Stimulated activated CD4-positive, alpha-beta T cell treated with anti-CD3 and anti-CD28 coated beads, TNF-alpha, amount 100 ng/mL, for 24 hours (primary cell): ENCODE measurements at places on chromosomes 6 and 20.

- no peak for DNase-seq
Measured at GRCh38 chr20:42492290-42492689, 697.4 kb downstream of the PTPRT start.

DNA sequence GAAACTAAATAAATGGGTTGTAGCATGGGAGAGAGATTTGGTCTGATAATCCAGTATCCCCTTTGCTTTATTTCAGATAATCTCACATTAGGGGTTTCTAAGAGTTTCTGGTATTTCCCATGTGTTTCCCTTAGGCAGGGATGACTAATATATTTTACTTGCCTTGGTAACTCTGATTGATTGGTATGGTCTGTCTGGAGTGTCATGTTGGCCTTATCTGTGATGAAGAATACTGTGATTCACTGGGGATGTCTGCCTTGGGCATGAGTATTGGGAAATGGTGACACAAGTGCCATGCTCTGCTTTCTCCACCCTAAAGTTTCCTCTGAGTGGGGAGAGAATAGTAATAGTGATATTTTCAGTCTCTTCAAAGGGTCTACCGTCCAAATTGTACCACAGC lies 10.1 kb downstream of the SLC22A2 start:
- DNase-seq, result no peak

DNA sequence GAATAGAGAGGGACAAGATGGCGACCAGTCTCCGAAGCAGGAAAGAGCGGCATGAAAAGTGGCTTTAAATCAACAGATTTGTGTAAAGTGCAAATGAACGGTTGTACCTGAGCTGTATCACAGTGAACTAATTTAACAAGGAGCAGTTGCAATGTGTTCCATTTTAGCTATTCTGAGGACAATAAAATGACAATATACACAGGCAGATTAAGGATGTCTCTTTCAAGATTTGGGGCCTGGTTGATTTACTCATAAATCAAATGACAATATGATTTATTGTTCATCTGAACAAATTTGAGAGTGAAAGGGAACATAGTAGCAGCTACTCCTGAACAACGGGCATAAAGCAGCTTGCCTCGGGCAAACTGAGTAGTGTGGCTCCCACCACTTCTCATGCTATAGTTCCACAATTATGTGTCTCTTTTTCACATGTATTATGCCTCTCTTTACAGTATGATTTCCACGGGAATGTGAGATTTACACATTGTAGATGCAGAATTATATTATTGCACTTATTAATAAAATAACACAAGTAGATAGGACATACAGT lies 204.1 kb upstream of the AGPAT4 start:
- no peak for DNase-seq

- DNase-seq, result no peak
Measured at GRCh38 chr6:79864001-79864400, 83.4 kb downstream of the ELOVL4 start.

- no peak for DNase-seq
Measured at GRCh38 chr6:37135835-37136694, 33.9 kb upstream of the PIM1 start.

- DNase-seq, result no peak
Measured at GRCh38 chr20:4563534-4563933, 158.2 kb upstream of the PRND start.

DNA sequence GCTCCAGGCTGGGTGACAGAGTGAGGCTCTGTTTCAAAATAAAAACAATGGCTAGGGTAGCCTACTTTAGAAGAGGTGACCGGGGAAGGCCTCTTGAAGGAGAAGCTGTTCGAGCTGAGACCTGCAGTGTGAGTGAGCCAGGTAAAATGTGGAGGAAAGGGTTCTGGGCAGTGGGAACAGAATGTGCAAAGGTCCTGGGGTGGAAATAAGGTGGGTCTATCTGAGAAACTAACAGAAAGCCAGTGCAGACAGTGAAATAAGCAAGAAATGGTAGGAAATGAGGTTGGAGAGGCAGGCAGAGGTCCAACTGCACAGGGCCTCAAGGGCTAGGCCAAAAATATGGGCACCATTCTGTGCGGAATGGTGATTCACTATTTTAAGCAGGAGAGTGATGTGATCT lies 53.4 kb downstream of the BPIFB1 start:
- no peak for DNase-seq

GRCh38 chr20:58688840-58689239 lies 3.8 kb upstream of the NPEPL1 start:
- DNase-seq, result no peak

GRCh38 chr6:99426451-99426757 lies 1.3 kb upstream of the PNISR start:
- no peak for DNase-seq

- no peak for DNase-seq
Measured at GRCh38 chr6:151524059-151524458, 30.2 kb downstream of the CCDC170 start.

DNA sequence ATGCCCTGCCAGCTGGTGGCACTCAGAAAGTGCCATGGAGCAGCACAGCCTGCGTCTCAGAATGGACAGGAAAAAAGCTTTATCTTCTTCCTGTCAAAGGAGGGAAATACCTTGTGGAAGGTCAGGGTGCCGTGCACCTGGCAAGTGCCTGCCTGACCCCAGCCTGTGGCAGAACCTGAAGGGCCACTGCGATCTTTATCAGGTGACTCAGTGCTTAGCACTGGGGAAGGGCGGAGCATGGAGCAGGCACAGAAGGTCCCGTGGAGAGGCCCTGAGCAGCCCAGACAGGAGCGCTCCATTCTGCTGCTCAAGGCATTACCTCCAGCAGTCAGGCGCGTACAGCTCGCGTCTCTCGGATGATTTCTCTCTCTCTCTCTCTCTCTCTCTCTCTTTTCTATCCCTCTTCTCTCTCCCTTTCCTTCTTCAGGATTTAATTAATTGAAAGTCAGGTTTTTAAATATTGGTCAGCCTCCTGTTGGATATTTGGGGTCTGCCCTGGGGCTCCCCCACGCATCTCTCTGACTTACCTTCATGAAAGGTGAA lies 31.7 kb downstream of the FOXC1 start:
- no peak for DNase-seq

DNA sequence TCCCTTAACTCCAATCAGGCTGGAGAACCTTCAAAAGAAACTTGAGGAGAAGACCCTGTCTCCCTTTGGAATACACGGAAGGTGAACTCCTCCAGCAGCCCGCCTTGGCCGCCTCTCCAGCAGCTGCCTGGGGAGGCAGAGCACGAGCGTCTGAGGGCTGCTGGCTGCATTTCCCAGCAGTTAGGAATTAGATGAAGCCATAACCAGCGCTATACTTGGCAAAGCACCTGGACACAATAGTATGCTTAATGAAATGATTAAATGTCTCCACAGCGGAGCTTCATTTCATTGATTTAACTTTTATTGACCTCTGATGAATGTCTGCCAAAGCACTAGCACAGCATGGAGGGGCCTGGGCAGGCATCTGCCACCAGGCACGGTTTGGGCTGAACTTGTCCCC lies 73.5 kb downstream of the TMEM242 start:
- DNase-seq, result no peak

GRCh38 chr6:1766654-1767053 lies 156.9 kb downstream of the FOXC1 start:
- DNase-seq, result no peak

DNA sequence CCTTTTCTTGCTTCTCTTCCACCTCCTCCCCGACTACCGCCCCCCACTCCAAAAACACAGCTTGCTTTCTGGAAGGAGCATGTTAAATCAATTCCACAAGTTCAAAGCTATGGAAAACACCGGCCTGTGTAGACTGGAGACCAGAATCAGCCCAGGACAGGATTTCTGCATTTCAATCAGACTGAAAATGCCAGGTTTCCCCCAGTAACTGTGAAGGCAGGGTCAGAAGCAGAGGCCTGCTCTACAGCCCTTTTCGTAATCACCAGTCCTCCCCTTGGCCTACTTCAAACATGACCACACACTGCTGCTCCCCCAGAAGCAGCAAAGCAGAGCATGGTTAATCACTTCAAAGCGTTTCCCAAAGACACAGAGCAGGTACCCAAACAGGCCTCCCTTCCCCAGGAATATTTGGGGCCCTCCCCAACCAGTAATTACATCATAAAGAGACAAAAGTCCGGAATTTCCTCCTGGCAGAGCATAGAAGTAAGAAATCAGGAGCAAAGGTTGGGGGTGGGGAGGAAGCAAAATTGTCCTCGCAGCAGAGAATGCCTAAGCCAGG lies 38.4 kb downstream of the ZMYND8 start:
- DNase-seq, result no peak

GRCh38 chr6:44829836-44830235 lies 442.3 kb downstream of the CDC5L start:
- no peak for DNase-seq

- no peak for DNase-seq
Measured at GRCh38 chr6:34030831-34031624, 114.9 kb downstream of the GRM4 start.

- DNase-seq, result no peak
Measured at GRCh38 chr6:34657307-34657978, 39.1 kb downstream of the ILRUN start.

- DNase-seq, result no peak
Measured at GRCh38 chr20:4546786-4547185, 174.9 kb upstream of the PRND start.

DNA sequence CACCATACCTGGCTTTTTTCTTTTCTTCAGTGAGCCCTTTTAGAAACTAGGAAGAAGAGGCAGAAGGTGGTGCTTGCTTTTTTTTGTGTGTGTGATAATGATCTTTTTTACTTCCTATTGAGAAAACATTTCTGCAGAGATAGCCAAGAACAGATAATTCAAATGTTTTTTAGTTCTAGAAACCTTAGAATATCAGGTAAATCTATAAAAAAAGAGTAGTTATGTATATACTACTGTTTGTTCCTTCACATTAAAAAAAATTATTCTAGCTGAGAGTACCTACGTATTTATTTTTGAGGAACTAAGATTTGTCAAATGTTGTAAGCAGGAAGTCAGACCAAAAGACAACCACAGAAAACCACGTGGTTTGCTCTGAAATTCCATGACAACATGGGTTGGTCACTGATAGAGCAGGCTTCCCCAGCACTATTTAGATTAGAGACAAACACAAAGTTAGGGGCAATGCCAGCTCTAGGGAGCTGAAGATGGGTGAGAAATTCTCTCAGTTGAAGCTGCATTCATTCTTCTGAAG lies 12.8 kb downstream of the STK4 start:
- DNase-seq, result no peak

DNA sequence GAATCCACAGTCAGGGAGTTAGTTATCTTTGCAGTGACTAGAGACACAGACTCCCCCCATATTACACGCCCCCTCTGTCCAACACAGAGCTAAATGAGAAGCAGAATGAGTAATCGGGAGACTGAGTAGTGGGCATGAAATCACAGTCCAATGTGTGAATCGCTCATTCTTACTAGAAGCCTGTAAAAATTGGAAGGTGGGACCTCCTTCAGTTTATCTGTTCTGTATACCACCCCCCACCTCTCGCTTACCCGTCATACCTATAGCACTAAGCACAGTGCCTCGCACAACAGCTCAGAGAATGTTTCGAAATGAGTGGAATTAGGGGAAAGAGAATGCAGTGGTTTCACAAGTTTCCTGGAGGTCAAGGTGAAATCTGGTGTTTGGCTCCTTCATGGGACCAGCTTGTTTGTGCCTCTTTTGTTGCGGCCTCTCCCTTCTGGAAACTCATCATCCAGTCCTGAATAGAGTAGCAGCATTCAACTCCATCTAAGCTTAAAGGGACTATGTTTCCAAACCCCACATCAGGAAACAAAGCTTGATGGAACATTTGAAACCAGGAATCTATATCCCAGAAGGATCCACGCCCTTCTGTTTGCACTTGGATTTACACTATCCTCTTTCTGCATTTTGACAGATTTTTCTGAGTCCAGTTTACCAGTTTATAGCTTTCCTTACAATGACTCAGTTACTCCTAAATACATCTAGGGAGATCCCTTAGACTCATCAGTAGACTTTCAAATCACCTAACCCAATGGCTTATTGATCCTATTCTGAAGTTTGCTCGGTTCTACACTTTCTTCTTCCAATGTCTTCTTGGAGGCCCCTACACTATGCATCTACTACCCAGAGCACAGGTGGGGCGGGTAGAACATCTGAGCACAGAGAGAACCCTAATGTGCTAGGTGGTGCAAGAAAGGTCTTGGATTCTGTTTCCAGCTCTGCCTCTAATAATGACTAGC lies 59.2 kb upstream of the PIM1 start:
- DNase-seq, result no peak
